ENCODE measurements at places on chromosomes 2 and 18. TPM values are rescaled to one million over a fixed set of nuclear protein-coding genes. Genes with fewer than 3 reads are reported as not detected.
A peak's percentile ranks its signal among the peaks of the same experiment; 100 is the strongest.

Gene TMEM37
- 221 TPM for polyA plus RNA-seq

Gene ACSL3
- polyA plus RNA-seq = 33.6 TPM

Gene IGFBP5
- polyA plus RNA-seq = 362 TPM

Gene COL6A3
- polyA plus RNA-seq = 3.8 TPM

Gene ZNF532
- 5.7 TPM for polyA plus RNA-seq

Gene SGPP2
- 8.2 TPM for polyA plus RNA-seq

Gene PLGLB1
- polyA plus RNA-seq = 3.3 TPM

Gene LBX2
- 1.5 TPM for polyA plus RNA-seq

Gene PLA2R1
- 71.9 TPM for polyA plus RNA-seq

Gene LRRTM1
- 1.1 TPM for polyA plus RNA-seq

Gene RFTN2
- 1.4 TPM for polyA plus RNA-seq

- DNase-seq = no peak
These were observed 69.4 kb upstream of the ODC1 start for GRCh38 chr2:10517351-10518043.

DNA sequence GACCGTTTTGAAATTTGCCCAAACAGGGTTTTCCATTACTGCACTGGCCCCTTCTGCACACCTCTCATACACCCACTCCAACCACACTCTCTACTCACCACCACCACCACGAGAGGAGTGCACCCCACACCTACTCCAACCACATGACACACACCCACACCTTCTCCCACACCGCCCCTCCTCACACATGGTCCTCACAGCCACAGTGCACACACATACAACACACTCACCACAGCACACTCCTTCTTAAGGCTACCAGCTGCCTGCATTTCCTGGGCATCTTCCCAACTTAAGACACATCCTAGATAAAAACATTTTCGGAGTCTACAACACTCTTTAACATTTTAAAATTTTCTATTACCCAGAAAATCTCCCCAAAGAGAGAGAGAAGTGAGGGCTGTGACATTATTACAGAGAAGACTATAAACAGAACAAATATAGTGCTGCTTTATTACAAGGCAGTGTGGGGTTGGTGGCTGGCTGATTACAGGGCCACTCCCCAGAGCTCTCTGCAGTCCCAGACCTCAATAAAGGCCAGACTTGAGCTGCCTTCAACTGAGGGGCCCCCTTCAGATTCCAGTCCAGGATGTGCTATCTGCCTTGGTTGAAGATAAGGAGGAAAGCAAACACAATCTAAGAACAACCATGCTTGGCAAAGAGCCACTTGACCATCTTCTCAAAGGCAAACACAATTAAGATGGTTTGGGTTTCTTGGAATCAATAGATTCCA lies 36.1 kb downstream of the NHEJ1 start:
- DNase-seq = no peak

DNA sequence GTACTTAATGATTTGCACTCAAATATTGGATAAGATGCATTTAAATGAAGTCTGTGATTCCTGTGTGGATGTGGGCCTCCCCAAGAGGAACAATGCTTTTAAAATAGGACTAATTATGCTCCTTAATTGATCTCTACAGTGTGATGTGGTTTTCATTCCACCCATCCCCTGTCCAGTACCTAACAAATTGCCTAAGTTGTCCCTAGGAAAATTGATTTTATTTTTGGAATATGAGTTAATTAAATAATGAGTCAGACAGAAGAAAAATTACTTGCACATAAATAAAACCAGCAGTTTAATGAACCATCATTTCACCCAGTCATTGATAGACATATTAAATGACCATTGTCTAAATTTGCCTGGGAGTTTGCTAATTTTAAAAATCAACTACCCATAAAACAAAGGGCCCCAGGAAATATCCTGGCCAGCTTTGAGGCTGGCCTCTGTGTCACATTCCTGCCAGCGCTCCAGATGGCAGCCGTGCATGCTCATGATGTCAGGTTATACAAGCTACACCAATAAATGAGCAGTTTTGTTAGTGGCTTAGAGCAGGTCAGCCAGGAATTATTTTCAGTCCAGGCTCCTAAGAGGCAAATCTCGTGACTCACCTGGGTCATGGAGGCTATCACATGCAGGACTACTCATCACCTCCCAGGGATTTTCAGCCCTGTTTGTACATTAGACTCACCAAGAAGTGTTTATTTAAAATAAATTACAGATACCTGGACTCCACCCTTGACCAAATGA lies 31.9 kb downstream of the ABHD3 start:
- DNase-seq = peak; percentile 35

DNA sequence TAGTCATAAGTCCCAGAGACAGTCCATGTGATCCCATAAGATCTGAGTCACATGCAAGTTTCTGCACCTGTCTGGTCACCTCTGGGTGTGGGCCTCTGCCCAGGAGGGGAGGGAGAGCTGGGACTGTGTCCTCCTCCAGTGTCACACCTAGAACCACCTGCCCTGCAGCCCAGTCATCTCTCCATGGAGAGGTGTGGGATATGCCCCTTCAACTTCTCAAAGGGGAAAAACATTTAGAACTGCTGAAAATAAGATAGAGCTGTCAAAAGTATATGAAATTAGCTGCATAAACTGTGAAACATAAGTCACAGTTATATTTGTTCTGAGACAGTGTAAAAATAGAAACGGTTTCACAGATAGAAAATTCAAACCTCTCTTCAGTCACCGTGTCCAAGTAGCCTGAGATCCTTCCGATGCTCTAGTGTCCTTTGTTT lies 55.4 kb downstream of the NGEF start:
- no peak for DNase-seq

- no peak for DNase-seq
These were observed 230.1 kb downstream of the ANAPC1 start for GRCh38 chr2:111653913-111654312.

DNA sequence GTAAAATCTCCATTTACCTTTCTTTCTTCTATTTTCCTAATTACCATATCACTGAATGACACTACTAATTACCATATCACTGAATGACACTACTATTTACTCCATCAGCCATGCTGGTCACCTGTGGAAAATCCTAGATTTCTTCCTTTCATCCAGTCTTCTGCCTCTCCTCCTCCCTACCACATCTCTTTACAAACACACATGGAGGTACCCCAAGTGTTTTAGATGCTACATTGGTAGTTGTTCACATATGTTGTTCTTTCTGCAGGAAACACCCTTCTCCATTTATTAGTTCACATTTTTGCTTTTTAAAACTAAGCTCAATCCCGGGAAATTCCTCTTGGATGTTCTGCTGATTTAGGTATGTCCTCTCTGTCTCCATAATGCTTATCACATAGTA lies 134.0 kb downstream of the IKZF2 start:
- no peak for DNase-seq

- DNase-seq = no peak
These were observed 71.3 kb upstream of the SETBP1 start for GRCh38 chr18:44609181-44609941.

DNA sequence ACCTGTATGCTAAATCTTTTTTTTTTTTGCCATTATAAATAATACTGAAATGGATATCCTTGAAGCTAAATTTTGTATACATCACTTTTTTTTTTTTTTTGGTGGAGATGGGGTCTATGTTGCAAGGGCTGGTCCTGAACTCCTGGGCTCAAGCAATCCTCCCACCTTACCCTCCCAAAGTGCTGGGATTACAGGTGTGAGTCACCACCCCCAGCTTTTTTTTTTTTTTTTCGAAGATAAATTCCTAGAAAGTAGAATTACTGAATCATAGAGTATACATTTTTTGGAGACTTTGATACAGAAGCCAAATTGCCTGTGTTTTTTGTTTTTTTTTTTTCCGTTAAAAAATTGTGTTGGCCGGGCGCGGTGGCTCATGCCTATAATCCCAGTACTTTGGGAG lies 51.0 kb upstream of the MCFD2 start:
- DNase-seq = no peak

DNA sequence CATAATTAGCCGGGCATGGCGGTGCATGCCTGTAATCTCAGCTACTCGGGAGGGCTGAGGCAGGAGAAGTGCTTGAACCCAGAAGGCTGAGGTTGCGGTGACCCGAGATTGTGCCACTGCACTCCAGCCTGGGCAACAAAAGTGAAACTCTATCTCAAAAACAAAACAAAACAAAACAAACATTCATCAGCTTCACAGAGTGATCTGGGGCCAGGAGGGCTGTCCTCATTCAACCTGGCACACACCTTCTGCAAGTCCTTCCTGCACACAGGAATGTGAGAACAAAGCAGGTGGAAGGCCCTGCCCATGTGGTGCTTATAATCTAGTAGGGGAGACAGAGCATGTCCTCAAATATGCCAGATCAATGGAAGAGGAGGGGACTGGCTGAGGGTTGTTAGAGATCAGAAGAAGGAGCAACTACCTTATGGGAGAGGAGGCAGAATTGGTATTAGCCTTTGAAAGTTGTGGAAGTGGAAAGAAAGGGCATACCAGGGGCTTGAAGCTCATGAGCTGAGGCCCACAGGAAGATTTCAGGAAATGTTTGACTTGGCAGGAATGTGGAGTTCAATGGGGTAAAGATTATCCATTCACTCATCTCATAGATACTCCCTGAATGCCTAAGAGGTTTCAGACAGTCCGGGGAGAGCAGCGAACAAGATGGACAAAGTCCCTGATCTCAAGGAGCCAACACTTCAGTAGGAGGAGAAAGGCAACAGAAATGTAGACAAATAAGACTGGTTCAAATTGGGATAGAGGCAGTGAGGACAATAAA lies 155.3 kb upstream of the SIX3 start:
- peak; percentile 50 for DNase-seq

- no peak for DNase-seq
These were observed 20.8 kb downstream of the LDLRAD4 start for GRCh38 chr18:13239171-13239956.

- DNase-seq = no peak
These were observed 33.5 kb downstream of the AOX1 start for GRCh38 chr2:200619279-200619678.

GRCh38 chr2:205375461-205376448 lies 306.5 kb upstream of the NRP2 start:
- DNase-seq = no peak

- DNase-seq = no peak
These were observed 155.6 kb downstream of the AGAP1 start for GRCh38 chr2:235649418-235649817.

- DNase-seq = no peak
These were observed 18.8 kb downstream of the ATG4B start for GRCh38 chr2:241656190-241656741.

DNA sequence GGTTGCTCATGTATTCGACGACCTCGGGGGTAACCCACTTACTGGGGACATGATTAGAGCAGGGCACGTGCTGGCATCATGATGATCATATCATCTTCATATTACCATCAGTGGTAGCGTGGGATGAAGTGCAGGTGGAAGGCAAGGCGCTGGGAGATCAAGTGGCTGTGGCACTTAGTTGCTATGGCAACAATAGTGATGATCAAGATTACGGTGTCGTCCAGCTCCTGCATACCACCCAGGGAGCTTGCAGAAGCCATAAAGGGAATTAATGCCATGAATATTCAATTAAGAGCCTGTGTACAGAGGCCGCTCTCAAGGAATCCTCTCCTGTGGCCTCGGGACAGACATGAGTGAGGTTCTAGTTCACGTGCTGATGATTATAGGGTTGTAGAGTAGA lies 237.2 kb upstream of the COPS8 start:
- no peak for DNase-seq

GRCh38 chr2:232211743-232212686 lies 166.5 kb upstream of the ALPP start:
- no peak for DNase-seq

GRCh38 chr2:200587007-200587616 lies 1.3 kb downstream of the AOX1 start:
- no peak for DNase-seq

DNA sequence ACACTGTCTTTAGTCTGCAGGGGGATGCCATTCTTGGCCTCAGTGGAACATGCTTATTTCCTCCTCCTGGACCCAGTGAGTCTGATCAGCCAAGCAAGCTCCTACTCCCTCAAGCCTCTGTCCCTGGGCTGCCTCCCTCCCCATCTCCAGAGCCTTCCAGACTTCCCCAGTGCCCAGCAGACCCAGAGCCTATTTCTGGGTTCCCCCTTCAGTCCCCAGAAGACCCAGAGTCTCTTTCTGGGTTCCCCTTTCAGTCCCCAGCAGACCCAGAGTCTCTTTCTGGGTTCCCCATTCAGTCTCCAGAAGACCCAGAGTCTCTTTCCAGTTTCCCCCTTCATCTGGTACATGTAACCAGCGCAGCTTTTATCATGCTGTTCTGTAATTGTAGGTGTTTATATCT lies 17.0 kb upstream of the PKDCC start:
- DNase-seq = no peak

Measured in kidney (tissue), 22 donors.